ENCODE measurements at places on chromosomes 11 and 22.

- DNase-seq = no peak
These were observed 57.6 kb downstream of the RNF169 start for GRCh38 chr11:74806267-74806666.

DNA sequence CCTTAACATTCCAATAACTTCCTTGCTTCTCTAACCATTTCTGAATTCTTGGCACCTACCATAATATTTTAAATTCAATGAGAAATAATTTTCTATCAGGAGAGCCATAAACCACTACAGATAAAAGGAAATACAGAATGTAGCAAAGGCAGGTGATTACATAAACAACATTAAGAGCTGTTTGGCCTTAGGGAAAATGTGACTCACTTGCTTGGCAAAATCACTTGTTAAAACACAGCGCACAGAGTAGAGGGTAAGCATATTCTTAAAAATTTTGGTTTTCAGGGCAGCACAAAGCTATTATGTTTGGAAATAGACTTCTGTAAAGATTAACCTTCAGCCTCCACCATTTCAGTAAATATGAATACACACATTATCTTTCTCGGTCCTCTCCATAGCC lies 26.4 kb downstream of the IZUMO1R start:
- DNase-seq = no peak

DNA sequence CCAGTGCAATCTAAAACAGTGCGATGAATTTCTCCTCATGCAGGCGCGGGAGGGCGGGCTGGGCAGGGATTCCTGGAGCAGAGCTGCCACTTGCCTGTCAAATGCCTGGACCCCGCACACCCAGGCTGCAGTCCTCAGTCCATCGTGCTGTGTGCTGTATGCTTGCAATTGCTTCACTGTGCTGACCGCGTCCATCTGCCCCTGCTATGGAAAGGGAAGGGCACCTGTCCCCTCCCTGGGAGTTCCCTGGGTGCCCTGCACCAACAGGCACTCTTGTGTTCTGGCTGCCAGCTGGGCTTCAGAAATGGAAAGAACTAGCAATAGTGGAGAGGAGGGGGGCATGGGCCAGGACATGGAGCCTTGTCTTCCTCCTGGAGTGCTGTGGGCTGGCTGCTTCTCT lies 185.4 kb upstream of the B3GAT1 start:
- no peak for DNase-seq

GRCh38 chr11:11535611-11536010 lies 86.2 kb downstream of the GALNT18 start:
- DNase-seq = no peak

DNA sequence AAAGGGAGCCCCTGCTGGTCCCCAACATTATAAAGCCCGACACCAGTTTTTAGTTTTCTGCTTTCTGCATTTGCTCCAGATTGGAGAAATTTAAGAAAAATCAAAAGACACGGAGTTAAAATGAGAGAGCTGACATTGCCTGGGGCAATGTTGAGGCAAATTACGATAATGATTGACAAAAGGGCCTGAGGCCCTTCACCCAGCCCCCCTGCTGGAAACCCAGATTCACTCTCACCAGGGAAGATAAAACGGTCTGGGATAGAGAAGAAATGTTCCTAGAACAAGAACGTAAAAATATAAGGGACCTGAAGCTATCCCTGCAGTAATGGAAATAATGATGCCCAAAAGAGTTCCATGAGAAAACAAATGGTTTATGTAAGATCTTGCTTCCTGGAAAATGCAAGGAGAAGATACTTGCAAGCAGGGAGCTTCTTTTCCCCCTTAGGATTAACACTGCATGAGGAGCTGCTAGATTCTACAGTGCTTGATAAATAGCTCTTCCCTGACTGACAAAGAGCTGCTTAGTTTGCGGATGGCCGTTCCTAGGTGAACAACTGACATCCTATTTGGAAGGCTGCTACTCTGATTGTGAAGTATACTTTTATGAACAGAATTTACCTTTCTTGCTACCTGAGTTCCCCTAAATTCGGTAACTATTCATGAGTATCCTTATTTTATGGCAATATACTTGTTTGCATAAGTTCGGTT lies 40.6 kb upstream of the GNAZ start:
- DNase-seq = no peak

- DNase-seq = no peak
These were observed at the start of gene SEC14L6 for GRCh38 chr22:30546616-30547015. SEC14L6 (minus strand) TSS chr22:30546741; CDS start chr22:30546682, 59 bp downstream.

DNA sequence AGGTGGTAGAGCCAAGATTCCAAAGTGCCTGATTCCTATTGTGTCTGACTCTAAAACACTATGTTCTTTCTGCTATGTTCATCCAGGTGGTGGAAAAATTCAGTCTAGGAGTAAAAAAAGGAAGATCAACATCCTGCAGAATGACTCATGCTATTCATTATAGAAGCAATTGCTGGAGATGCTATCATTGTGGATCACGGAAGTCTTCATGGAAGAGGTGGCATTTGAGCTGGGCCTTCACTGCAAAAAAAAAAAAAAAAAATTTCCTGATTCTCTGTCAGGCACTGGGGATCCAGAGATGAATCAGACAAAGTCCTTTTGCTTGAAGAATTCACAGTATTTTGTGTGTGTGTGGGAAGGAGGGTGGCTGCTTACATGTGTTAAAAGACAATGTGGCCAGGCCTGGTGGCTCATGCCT lies 1.4 kb upstream of the UVRAG start:
- DNase-seq = no peak

DNA sequence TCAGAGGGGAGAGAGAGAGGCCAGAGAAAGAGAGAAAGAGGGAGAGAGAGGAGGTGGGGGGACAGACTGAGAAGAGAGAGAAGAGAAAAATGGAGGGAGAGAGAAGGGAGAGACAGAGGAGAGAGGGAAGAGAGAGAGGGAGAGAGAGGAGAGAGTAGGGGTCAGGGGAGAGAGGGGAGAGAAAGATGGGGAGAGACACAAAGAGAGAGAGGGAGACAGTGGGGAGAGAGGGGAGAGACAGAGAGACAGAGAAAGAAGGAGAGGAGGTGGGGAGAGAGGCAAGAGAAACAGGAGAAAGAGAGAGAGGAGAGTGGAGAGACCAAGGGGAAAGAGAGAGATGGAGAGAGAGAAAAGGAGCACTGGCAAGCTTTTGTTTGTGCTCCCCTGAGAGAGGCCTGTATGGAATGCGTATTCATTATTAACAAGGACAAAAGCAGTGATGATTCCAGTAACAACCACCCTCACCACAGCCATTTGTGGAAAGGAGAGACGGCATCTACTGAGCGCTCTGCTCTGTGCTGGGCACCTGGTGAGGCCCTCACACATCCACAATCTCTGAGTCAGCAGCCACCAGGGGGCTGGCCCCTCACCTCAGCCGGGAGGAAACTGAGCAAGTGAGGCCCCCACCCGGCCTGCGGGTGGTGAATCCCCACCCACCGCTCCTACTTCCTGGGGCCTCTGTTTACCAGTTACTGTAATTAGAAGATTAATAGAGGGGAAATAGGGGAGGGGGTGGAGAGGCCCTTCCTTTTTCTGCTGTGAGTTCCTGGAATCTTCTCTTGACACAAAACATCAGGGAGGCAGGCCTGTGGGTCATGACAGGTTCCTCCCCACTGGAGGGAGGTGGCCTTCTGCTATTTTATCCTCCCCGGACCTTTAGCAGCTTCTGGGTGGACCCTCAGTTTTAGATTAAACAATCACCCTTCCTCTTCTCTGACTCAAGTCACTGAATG lies 14.6 kb upstream of the MIAT start:
- DNase-seq = no peak

DNA sequence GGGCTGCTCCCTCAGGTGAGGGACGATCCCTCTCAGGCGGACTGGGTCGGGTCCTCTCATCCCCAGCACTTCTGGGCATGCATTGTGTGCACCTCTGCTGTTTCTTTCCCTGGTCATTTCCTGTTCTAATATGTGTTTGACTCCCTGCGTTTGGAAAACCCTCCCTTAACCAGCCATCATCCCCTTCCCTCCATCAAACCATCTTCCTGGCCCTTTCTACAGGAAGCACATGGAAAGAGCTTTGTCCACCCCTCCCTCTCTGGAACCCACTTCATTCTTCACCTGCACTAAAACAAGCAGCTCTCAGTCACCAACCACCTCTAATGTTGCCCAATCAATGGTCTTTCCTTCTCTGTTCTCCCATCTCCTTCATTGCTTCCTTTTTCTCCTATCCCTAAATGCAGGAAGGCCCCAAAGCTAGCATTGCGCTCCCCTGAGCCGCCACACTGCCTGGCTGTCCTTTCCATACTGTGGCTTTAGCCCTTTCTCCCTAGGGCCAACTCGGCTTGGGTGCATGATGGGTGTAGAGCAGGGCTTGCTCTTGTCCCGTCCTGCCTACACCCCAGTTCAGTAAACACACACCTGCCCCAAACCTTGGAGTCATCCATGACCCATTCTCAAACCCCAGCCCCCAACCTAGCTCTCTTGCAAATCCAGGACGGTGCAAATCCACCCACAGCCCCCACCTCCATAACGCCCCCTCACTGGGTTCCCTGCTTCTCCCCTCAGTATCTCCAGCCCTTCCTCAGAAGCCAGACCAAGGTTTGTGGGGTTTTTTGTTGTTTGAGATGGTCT lies 5.4 kb upstream of the GAS2L1 start:
- DNase-seq = no peak

- DNase-seq = no peak
These were observed 40.5 kb upstream of the RIC3 start for GRCh38 chr11:8209208-8209807.

DNA sequence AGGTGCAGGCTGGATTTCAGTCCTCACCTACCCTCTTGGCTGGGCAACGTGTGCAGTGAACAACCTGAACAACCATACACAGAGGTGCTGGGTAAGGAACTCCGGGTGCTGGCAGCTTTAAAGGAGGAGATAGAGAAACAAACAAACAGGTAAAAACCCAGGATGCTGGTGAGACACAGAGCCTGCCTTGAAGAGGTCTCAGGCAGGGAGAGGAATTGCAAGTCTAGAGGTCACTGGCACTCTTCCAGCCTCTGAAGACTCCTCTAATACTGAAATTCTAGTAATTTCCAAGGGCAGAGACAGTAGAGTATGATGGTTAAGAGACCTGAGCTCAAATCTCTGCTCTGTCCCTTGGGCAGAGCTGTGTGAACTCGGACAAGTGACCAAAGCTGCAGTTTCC lies 192.5 kb downstream of the CEP164 start:
- no peak for DNase-seq

- no peak for DNase-seq
These were observed 25.8 kb downstream of the TPCN2 start for GRCh38 chr11:69074375-69075140.

DNA sequence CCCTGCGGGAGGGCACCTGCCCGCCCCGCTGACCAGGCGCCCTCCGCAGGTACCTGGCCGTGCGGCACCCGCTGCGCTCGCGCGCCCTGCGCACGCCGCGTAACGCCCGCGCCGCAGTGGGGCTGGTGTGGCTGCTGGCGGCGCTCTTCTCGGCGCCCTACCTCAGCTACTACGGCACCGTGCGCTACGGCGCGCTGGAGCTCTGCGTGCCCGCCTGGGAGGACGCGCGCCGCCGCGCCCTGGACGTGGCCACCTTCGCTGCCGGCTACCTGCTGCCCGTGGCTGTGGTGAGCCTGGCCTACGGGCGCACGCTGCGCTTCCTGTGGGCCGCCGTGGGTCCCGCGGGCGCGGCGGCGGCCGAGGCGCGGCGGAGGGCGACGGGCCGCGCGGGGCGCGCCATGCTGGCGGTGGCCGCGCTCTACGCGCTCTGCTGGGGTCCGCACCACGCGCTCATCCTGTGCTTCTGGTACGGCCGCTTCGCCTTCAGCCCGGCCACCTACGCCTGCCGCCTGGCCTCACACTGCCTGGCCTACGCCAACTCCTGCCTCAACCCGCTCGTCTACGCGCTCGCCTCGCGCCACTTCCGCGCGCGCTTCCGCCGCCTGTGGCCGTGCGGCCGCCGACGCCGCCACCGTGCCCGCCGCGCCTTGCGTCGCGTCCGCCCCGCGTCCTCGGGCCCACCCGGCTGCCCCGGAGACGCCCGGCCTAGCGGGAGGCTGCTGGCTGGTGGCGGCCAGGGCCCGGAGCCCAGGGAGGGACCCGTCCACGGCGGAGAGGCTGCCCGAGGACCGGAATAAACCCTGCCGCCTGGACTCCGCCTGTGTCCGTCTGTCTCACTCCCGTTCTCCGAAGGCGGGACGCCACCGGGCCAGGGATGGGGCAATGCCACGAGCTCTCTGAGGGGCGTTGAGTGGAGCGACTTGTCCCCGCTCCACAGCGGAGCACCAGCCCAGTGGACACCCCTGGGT lies 1.8 kb downstream of the GALR3 start:
- DNase-seq = no peak

DNA sequence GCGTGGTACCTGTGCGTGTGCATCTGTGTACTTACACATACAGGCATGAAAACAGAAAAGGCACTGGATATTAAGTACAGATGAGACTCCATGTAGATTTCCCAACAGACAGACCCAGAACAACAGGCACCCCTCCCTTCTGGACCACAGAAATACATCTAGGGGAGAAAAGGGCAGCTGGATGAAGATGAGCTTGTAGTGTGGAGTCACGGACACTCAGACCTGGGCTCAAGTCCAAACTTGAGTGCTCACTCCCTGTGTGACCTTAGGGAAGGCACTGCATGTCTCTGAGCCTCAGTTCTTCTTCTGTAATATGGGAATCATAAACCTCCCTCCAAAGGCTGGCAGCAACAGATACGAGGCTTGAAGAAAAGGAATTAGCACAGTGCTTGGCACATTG lies 108.9 kb downstream of the GALNT18 start:
- no peak for DNase-seq

DNA sequence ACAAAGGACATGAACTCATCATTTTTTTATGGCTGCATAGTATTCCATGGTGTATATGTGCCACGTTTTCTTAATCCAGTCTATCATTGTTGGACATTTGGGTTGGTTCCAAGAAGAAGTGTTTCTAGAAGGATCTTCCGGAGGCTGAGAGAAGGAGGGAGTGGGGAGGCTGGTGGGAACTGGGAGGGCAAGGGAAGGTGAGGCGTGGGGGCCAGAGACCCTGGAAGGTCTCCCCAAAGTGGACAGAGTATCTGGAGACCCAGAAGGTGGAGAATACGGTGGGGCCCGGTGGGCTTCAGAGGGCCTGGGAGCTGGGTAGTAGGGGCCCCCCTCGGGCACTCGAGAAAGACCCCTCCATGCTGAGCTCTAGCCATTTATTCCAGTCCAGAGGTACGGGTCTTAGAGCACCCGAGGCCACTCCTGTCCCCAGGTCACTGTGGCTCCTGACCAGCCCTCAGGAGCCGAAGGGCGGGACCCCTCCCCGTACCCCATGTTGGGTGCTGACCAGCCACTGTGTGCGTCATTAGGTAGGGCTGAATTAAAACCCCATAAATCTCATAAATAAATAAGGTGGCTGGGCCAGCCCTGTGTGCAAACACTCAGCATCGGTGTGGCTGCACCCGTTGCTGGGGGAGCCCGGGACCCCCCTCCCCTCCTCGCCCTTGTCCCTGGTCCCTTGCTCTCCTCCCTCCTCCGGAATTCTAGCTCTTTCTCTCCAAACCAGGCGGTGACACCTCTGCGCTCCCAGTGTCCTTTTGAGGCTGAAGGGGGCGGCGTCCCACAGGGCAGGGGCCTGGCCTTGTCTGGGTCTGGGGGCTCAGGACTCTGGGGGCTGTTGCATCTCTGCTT lies 38.8 kb upstream of the MUC5AC start:
- no peak for DNase-seq

- DNase-seq = no peak
These were observed 44.1 kb upstream of the E2F8 start for GRCh38 chr11:19284881-19285280.

- no peak for DNase-seq
These were observed 42.8 kb downstream of the PACS1 start for GRCh38 chr11:66112601-66113499.

All from GM12892 (cell line).